ENCODE measurements at places on chromosomes 1 and 21.

- H3K4me3 ChIP-seq: no peak overlapping the region
- H3K4me1 ChIP-seq: no peaks in the 10 kb centered on the region
- H3K27ac ChIP-seq: no peak overlapping the region
- no peak for DNase-seq
- no peaks in the 10 kb centered on the region for H3K36me3 ChIP-seq
Observed at GRCh38 chr1:80445033-80445432, 1355.7 kb upstream of the ADGRL2 start.

- no peak overlapping the region for H3K27ac ChIP-seq
- H3K27me3 ChIP-seq: no peaks in the 10 kb centered on the region
- no peak for DNase-seq
- peaks cover 10% of the 10 kb centered on the region for H3K36me3 ChIP-seq
Observed at GRCh38 chr1:150152772-150153456, 3.2 kb downstream of the PLEKHO1 start.

DNA sequence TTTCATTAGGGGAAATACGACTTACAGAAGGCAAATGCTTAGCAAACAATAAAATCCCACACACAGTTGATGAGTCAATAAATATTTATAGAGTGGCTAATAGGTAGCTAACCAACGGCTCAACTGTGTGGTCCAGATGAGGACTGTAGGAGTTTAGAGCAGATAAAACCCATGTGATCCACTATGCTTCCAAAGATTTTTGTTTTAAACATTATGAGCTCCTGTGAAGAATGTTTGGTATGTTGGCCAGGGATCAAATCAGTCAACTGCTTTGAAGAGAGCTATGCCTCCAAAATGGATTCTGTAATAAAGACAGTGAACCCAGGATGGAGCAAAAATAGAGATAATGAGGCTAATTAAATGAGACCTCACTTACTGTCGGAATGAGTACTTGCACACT is 72.3 kb upstream of the COL11A1 start:
- H3K4me3 ChIP-seq: no peak overlapping the region
- no peaks in the 10 kb centered on the region for H3K36me3 ChIP-seq
- no peak overlapping the region for H3K27ac ChIP-seq
- no peaks in the 10 kb centered on the region for H3K4me1 ChIP-seq

DNA sequence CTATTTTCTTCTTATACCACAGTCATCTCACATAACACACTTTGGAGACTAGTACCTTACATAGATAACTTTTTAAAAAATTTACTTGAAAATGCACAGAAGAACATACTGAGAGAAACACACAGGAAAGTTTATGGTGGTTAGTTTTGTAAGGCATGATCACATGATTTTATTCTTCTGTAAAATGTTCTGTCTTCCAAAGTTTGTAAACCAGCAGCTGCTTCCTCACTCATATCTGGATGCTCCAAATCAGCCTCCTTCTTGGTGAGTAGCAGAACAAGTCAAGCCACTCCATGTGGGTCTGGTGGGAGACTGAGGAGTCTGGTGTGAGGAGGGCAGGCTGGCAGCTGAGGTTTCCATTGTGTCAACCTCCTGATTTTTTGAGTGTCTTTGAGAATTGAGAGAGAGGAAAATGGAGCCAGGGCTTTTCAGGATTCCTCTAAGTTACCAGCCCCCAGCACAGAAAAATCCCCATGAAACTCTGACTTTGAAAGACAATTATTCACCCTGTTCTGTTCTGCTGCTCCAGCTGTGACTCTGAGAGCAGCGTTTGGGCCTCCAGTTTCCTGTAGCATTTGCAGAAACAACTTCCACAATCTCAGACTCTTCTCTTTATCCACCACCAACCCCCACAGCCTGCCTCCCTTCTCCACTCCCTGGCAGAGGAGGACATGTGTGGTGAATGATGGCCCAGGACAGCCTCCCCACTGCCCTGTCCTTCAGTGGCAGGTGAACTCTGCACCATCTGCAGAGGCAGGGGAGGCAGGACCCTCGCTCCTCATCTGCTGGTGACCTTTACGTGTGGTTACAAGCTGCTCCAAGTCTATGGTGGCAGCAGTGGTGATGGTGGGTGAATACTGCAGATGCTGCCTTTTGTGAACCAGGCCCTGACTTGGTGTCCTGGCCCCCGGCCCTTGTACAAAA is 82.3 kb downstream of the FCRL5 start:
- no peaks in the 10 kb centered on the region for H3K4me1 ChIP-seq
- H3K4me3 ChIP-seq: no peak overlapping the region
- no peaks in the 10 kb centered on the region for H3K36me3 ChIP-seq
- H3K27me3 ChIP-seq: no peaks in the 10 kb centered on the region
- no peak for DNase-seq

DNA sequence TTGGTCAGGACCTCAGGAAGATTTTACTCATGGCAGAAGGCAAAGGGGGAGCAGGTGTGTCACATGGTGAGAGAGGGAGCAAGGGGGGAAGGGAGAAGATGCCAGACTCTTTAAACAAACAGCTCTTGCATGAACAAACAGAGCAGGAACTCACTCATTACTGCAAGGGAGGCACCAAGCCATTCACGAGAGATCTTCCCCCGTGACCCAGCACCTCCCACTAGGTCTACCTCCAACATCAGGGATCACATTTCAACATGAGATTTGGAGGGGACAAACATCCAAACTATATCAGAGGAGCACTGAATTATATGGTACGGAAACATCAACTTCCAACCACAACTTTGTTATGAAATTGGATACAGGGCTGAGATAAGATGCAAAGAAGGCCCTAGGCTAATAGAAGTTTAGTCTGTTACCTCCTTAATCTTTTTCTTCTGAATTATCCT is 164.9 kb downstream of the ST6GALNAC3 start:
- H3K27ac ChIP-seq: no peak overlapping the region
- H3K4me1 ChIP-seq: no peaks in the 10 kb centered on the region

- no peak for DNase-seq
- no peak overlapping the region for H3K4me3 ChIP-seq
- no peak overlapping the region for H3K27ac ChIP-seq
- no peaks in the 10 kb centered on the region for H3K4me1 ChIP-seq
- no peaks in the 10 kb centered on the region for H3K36me3 ChIP-seq
Observed at GRCh38 chr1:116150368-116150767, 39.2 kb downstream of the MAB21L3 start.

- H3K4me1 ChIP-seq: no peaks in the 10 kb centered on the region
- no peak for DNase-seq
- H3K4me3 ChIP-seq: no peak overlapping the region
- no peaks in the 10 kb centered on the region for H3K36me3 ChIP-seq
Observed at GRCh38 chr21:15667819-15668218, 62.0 kb upstream of the USP25 start.

DNA sequence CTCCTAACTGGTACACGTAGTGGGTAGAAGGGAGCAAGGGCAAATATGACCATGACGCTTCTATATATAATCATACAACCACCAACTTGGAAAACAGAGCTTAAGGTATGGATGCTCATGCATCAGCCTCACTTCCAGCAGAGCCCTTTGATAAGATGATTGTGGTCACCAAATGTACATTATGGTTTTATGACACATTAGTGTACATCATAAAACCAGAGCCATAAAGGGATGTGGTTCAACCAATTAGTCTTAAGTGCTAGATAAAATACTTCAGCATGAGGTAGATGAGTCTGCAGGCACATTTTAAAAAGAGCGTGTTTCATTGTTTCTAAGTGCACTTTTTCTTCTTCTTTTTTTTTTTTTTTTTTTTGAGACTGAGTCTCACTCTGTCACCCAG is 43.7 kb downstream of the NIBAN1 start:
- no peaks in the 10 kb centered on the region for H3K36me3 ChIP-seq
- DNase-seq: no peak
- H3K27ac ChIP-seq: no peak overlapping the region
- H3K4me3 ChIP-seq: no peak overlapping the region
- peaks cover 2% of the 10 kb centered on the region for H3K4me1 ChIP-seq

DNA sequence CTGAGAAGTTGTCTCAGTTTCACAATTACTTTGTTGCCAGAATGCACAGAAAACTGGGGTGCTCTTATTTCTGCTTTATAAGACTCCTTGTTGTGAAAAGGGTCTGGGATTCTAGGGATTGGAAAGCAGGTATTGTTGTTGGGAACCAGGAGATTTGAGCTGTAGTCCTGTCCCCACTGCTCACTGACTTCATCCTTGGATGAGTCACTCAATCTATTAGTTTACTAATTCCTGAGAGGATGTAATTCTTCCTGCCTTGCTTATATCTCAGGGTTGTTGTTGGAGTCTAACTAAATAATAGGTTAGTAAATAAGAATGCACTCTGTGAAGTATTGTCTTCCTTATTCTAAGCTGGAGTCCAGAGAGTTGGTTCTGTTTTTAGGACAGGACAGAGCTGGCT is 172.5 kb upstream of the GALNT2 start:
- H3K27ac ChIP-seq: no peak overlapping the region
- no peak overlapping the region for H3K4me3 ChIP-seq
- no peaks in the 10 kb centered on the region for H3K4me1 ChIP-seq
- DNase-seq: no peak

GRCh38 chr1:76294482-76295194 is 220.1 kb downstream of the ST6GALNAC3 start:
- no peak for DNase-seq
- no peaks in the 10 kb centered on the region for H3K4me1 ChIP-seq
- no peaks in the 10 kb centered on the region for H3K27me3 ChIP-seq

DNA sequence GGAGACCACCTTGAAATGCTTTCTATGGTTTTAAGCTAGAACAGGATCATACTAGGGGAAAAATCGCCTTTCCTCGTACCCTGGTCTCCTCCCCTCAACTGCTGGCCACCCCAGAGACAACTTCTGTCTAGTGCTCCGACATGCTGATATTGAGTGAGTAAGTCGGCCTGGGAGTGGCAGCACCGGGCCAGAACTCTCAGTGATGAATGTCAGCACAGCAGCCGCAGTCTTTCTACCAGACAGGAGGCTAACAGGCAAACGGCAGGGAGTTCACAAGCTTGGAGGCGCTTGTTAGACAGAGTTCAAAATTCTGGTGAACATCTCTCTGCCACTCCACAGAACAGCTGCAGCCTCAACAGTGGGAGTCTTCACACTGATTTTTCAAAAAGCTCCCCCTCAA is 716.9 kb downstream of the ADGRL2 start:
- H3K27ac ChIP-seq: no peak overlapping the region
- DNase-seq: peak; percentile 75
- H3K27me3 ChIP-seq: no peaks in the 10 kb centered on the region
- H3K4me1 ChIP-seq: no peaks in the 10 kb centered on the region
- no peaks in the 10 kb centered on the region for H3K36me3 ChIP-seq

- H3K27ac ChIP-seq: no peak overlapping the region
- DNase-seq: peak; percentile 76
- no peaks in the 10 kb centered on the region for H3K36me3 ChIP-seq
- H3K4me3 ChIP-seq: no peak overlapping the region
- no peaks in the 10 kb centered on the region for H3K27me3 ChIP-seq
Observed at GRCh38 chr1:32724678-32725614, 22.4 kb upstream of the SYNC start.

GRCh38 chr1:13666317-13666716 is 33.7 kb upstream of the PRDM2 start:
- no peaks in the 10 kb centered on the region for H3K27me3 ChIP-seq
- no peak overlapping the region for H3K27ac ChIP-seq
- H3K4me1 ChIP-seq: no peaks in the 10 kb centered on the region
- H3K36me3 ChIP-seq: no peaks in the 10 kb centered on the region
- H3K4me3 ChIP-seq: no peak overlapping the region
- no peak for DNase-seq

- no peaks in the 10 kb centered on the region for H3K4me1 ChIP-seq
- no peaks in the 10 kb centered on the region for H3K36me3 ChIP-seq
- peak within 1 kb of the TSS; percentile 76 for H3K4me3 ChIP-seq
Observed at GRCh38 chr1:161153682-161154337, at the start of gene UFC1. UFC1 (plus strand) TSS chr1:161153978; CDS start chr1:161153998, 20 bp downstream.

DNA sequence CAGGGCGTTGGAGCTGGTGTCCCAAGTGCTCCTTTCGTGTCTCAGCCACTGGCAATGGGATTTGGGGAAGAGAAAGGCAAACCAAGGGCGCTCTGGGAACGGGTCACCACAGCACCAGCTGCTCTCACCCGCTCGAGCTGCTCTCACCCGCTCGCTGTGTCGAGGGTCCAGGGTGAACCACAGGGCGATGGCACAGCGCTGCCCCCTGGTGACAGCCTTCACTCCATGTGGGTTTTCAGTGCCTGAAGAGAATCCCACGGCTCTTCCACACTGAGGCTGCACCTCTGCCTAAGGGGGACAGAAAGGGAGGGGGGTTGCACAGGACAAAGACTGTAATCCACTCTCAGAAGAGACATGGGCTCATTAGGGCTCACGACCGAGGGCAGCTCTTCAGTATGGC is 7.1 kb upstream of the CLDN19 start:
- no peaks in the 10 kb centered on the region for H3K36me3 ChIP-seq
- no peaks in the 10 kb centered on the region for H3K4me1 ChIP-seq
- H3K27me3 ChIP-seq: no peaks in the 10 kb centered on the region
- DNase-seq: no peak
- H3K27ac ChIP-seq: no peak overlapping the region
- H3K4me3 ChIP-seq: no peak overlapping the region

GRCh38 chr1:98277118-98277517 is 356.3 kb upstream of the DPYD start:
- no peak for DNase-seq
- H3K27me3 ChIP-seq: no peaks in the 10 kb centered on the region
- no peak overlapping the region for H3K27ac ChIP-seq
- no peaks in the 10 kb centered on the region for H3K4me1 ChIP-seq

GRCh38 chr1:46005594-46005993 is 126.8 kb downstream of the PIK3R3 start:
- no peak overlapping the region for H3K4me3 ChIP-seq
- H3K36me3 ChIP-seq: peaks cover 11% of the 10 kb centered on the region
- H3K4me1 ChIP-seq: no peaks in the 10 kb centered on the region
- no peak for DNase-seq
- H3K27me3 ChIP-seq: no peaks in the 10 kb centered on the region

GRCh38 chr1:180953291-180954004 is 40.8 kb downstream of the KIAA1614 start:
- H3K27ac ChIP-seq: no peak overlapping the region
- no peaks in the 10 kb centered on the region for H3K36me3 ChIP-seq
- H3K4me3 ChIP-seq: peak overlapping the region; percentile 22
- DNase-seq: peak; percentile 75
- H3K4me1 ChIP-seq: no peaks in the 10 kb centered on the region

DNA sequence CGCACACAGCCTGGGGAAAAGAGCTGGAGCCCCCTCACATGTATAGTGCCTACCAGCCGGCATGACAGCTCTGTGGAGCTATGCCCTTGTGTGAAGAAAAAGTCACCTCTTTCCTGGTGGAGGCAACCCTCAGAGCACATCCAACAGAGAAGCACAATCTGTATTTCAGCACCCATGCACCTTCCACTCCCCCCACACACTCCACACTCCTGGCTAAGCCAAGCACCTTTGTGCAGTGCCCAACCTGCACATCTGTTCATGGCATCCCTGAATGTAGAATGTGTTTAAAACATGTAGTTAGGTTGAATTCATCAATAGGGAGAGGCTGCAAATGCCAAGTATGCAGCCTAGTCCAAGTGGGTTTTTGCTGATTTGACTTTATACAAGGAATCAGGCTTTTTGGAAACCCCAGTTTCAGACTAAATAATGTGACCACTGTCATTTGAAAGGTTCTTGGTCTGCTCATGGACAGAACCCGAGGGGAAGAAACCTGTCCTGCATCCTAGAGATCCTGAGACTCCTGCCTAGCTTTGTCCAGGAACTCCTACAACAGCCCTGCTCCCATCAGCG is 197.1 kb downstream of the TOMM20 start:
- no peak for DNase-seq
- no peaks in the 10 kb centered on the region for H3K27me3 ChIP-seq
- H3K36me3 ChIP-seq: no peaks in the 10 kb centered on the region
- H3K27ac ChIP-seq: no peak overlapping the region
- H3K4me3 ChIP-seq: no peak overlapping the region

- H3K27ac ChIP-seq: peak overlapping the region; percentile 86
- DNase-seq: no peak
- H3K4me3 ChIP-seq: peak overlapping the region; percentile 74
Observed at GRCh38 chr1:25245809-25246599, 1.2 kb downstream of the RSRP1 start.

- no peaks in the 10 kb centered on the region for H3K4me1 ChIP-seq
- DNase-seq: peak; percentile 32
- no peaks in the 10 kb centered on the region for H3K36me3 ChIP-seq
- H3K4me3 ChIP-seq: no peak overlapping the region
Observed at GRCh38 chr1:230299191-230300006, 126.7 kb downstream of the PGBD5 start.

All from aorta (tissue), 5 donors.